MV-4-11 (cell line): ENCODE measurements at places on chromosomes 5 and 9.

DNA sequence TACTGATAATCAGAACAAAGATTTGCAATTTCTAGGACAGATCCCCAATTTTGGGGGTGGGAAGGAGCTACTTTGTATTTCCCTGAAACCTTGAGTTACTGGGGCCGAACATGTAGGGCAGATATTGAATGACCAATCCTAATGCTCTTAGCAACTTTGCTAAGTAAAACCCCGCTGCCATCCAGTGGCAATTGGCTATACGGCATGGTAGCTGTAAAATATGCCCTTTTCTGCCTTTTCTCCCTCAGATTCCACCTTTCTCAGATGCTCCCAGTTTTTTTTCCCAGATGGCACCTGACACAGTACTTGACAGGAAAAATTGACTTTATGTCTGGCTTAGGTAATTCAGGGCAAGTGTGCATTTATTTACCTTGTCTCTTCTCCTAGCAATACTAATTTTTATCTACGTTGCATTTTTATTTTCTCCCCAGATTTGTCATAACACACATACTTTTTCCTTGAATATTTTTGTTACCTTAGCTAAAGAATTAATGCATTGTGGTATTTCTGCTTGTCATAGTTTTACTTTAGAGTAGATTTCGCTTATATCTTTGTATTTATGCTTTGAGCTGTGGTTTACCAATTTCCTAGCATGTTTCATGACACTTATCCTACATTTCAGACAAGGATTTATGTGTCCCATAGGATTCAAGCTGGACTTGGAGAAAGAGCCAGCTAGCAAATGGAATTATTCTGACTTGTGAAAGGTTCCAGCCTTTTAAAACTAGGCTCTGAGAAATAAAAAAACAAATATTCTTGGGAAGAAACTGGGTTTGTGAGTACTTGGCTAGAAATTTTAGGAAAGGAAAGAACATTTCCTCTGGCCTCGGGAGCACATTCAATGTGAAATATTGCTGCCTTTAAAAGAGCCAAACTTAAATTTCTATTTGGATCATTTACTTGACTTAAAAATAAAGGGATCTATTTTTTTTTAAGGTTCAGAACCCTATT, 37.4 kb downstream of the PIK3R1 start:
- DNase-seq: peak; percentile 55

- no peak for DNase-seq
Measured at GRCh38 chr9:129209109-129209508, 31.0 kb upstream of the IER5L start.

DNA sequence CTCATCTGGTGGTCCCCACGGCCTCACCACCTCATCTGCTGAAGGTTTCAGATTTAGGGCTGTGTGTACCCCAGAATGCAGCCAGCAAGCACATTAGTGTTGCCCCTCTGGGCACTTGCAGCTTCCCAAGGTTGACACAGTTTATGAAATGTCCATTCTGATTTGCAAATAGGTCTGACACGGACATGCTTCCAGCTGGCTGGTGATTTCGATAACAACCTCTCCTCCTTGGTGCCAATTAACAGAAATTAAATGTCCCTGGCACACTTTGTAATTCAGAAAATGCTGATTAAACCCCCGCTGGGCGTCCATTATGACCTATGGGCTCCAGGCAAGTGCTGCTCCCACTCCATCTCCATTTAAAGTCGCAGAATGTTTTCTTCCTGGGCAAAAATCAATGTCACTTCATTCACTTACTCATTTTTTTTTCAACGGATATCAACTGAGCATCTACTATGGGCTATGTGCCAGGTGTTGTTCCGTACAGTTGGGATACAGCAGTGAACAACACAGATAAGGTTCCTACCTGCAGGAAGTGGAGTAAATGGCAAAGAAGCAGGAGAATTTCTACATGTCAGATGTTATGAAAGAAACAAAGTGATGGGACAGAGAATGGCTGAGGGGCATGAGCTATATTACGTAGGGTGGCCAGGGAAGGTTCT, 32.0 kb downstream of the PLAC8L1 start:
- DNase-seq: no peak

DNA sequence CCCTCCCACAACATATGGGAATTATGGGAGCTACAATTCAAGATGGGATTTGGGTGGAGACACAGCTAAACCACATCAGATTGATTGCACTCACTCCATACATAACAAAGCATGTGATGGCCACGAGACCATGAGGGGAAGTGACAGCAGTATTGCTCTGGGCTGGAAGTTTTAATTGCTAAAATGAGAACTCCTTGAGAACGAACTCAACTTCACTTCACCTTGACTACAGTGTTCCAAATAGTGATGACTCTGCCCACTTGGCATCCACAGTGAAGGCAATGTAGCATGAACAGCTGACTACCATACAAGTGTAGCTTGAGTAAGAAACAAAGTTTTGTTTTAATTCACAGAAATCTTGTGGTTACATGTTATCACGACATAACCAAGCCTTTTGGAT, 739 bp upstream of the SPINK7 start:
- DNase-seq: no peak

DNA sequence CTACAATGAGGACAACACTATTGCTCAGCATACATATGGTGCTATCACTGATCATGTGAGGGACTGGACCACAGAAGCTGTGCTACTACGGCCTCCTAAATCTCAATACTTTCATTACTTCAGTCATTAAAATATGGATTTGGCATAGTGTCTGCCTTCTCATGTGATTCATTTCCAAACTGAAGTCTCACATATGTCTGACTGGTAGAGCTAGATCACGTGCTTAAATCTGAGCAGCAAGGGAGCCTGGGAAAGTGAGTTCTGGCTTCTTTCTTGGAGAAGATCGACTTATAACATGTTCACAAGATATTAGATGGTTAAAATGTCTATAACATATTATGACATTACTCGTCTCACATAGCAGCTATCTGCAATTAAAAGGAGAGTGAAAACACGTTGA, 8.3 kb downstream of the KIF4B start:
- DNase-seq: no peak

GRCh38 chr5:34977934-34978613, 48.7 kb downstream of the DNAJC21 start:
- no peak for DNase-seq

GRCh38 chr5:79202076-79202475, 33.9 kb upstream of the JMY start:
- no peak for DNase-seq

GRCh38 chr5:56633950-56634349, 181.4 kb upstream of the MAP3K1 start:
- DNase-seq: no peak

- DNase-seq: peak; percentile 32
Measured at GRCh38 chr9:129174724-129175514, 3.1 kb downstream of the IER5L start.

DNA sequence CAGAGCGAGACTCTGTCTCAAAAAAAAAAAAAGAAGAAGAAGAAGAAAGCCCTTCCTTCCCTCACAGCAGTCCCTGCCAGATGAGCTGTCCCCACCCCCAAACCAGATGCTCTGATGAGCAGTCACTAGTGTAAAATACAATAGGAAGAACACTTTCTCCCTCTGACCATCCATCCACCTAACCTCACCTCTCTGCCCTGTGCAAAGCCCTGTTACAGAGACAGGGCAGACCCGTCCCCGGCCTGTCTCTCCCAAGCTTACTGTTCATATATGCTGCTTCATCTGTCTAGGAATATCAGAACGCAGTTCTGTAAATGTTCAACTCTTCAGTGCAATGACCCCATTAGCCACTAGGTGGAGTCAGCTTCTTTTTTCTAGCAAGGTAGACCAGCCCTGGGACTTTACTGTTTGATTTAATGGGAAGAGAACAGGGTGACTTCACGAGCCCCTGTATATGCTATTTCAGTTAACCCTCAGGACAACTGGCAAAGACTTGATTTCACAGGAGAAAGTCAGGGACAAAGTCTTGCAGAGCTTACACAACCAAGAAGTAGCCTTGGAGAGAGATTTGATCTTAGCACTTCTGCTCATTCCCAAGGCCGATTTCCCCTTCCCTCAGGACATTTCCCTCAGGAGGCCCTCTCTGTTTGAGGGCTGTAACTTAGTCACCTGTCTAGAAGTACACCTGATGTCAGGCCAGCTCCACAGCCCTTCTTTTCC, 14.9 kb upstream of the FGFR4 start:
- peak; percentile 72 for DNase-seq

- peak; percentile 19 for DNase-seq
Measured at GRCh38 chr9:136117291-136117915, 1.3 kb downstream of the TMEM250 start.

DNA sequence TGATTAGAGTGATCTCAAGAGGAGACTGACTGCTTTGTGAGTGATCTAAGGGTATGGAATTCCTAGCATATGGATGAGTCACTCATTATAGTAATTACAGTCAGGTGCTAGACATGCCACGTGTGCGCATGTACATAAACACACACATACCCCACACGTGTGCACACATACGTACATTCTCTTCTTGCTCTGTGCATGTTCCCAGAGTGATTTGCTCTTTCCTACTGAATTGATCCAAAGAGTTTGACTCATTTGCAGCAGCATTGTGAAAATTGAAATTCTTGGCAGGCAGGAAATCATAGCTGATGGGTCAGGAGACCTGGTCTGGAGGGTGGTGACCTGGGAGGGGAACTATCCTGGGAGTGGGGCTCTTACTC, 63.8 kb downstream of the ANGPTL2 start:
- DNase-seq: no peak

DNA sequence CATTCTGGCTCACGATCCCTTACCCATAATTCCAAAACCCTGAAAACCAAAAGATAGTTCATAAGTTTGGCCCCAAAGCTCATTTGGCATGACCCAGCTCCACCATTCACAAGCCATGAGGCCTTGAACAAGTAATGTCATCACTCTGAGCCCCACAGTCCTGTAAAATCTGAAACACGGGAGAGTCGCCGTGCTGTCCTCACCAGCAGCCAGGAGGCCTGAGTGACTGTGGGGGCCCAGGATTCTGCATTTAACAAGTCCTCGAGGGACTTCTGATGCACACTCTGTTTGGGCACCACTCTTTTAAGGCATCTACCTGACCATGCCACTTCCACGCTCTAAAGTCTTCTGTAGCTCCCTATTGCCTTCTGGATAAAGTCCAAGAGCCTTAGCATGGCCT, 40.8 kb downstream of the DUSP1 start:
- no peak for DNase-seq
